Stimulated activated CD4-positive, alpha-beta T cell treated with anti-CD3 and anti-CD28 coated beads, Interleukin-2, amount 100 ng/mL, for 24 hours (primary cell): ENCODE measurements at places on chromosomes 2 and 18.

GRCh38 chr2:171404261-171404660 lies 29.5 kb downstream of the METTL8 start:
- DNase-seq, result no peak

- no peak for DNase-seq
Measured at GRCh38 chr2:76280686-76281085, 570.0 kb upstream of the GCFC2 start.

DNA sequence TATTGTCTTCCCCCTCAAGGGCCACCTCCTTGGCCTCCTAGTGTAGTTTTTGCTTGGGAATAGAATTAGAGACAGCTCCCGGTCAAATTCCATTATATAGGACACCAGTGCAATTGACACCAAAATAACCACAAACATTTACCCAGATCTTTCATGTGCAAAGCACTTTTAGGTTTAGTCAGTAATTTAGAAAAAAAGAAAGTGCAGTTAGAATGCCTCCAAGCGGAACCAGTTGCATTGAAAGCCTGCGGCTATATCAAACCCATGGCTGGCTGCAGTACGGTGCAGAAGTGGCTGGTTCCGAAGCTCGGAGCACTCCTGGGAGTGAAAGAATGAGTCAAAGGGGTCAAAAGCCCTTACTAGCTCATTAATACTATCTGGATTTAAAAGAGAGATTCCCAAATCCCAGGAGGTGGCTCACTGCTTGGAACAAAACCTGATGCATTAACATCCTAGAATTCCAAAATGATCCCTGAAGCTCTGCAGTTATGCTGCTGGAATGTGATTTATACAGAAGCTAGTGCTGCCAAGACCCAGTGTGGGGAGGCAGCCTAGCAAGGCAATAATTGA lies 432.2 kb upstream of the KLHL29 start:
- no peak for DNase-seq

- DNase-seq, result no peak
Measured at GRCh38 chr2:82000606-82001005, 1696.1 kb upstream of the LRRTM1 start.

- no peak for DNase-seq
Measured at GRCh38 chr18:79397830-79398761, 2.4 kb downstream of the NFATC1 start.

DNA sequence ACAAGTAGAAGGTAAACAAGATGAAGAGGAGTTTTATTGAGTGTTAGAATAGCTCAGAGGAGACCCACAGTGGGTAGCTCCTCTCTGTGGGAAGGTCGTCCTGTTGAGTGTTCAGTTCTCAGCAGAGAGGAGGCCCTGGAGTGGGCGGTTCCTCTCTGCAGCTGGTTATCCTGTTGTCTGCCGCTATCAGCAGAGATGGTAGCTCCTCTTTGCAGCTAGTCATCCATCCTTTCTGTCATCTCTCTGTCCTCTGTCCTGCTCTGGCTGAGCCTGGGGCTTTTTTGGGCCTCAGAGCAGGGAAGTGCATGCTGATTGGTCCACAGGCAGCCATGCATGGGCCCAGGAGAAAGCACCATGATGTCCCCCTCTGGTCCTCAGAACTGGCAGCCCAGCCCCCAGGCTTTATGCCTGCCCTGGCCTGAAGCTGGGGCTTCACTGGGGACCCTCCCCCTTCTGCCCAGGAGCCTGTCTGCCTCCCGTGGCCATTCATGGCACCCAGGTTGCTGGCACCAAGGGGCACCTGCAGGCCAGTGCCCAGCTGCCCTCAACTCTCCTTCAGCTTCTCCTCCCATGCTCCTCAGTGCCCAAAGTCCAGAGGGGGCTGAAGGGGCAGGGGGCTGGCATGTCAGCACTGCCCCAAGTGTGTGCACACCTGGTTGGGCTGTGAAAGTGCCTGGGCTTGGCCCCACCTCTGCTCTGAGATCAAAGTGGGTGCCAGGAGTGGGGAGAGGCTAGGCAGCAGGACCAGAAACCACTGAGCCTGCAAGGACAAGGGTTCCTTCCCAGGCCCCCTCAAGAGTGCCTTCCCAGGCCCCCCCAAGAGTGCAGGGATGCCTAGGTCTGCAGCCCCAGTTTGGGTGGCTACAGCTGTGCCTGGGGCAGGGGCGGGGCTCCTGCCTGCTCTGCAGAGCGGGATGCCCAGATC lies 98.7 kb downstream of the TWIST2 start:
- DNase-seq, result no peak

DNA sequence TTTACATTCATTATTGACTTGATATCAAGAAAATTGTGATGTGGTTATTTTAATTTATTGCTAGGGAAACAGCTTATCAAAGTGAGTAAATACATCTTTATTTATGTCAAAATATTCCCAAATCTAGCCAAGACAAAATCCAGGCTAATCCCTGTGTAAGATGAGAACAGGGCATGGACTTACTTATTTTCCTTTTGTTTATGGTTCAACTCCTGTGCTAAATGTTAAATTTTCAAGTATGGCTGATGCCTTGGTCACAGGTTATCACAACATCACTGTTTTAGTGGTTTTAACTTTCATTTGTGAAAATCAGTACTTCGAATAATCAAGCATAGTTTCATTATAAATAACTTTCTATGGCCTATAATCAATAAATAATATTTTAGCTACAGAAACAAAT lies 657.0 kb upstream of the SYT4 start:
- DNase-seq, result no peak

- DNase-seq, result no peak
Measured at GRCh38 chr18:70520867-70521266, 232.0 kb downstream of the SOCS6 start.
